ENCODE measurements at places on chromosomes 3 and 15. TPM values are rescaled to one million over a fixed set of nuclear protein-coding genes. Genes with fewer than 3 reads are reported as not detected.

Gene CP
- 14.1 TPM for total RNA-seq

Gene MUSTN1
- not detected for total RNA-seq

Gene PEX5L
- total RNA-seq, result not detected

Gene AADAC
- total RNA-seq, result 2.6 TPM

Gene FMN1
- not detected for total RNA-seq

Gene GPR160
- total RNA-seq, result 3.1 TPM

Gene TPM1
- 189 TPM for total RNA-seq

Gene COL6A5
- total RNA-seq, result not detected

Gene GOLGA8G
- not detected for total RNA-seq

Gene CLDN16
- total RNA-seq, result not detected

Gene CCR9
- total RNA-seq, result not detected

Gene KNG1
- not detected for total RNA-seq

Gene ACTRT3
- total RNA-seq, result 2.1 TPM

Gene GXYLT2
- total RNA-seq, result 43.3 TPM

Gene ACP3
- 1.5 TPM for total RNA-seq

Gene CMTM8
- 1.8 TPM for total RNA-seq

Gene CHRNA5
- total RNA-seq, result 0.49 TPM

Gene TMEM212
- not detected for total RNA-seq

Gene RPUSD2
- total RNA-seq, result 7.0 TPM

Measured in cardiac atrium fibroblast (primary cell).